ENCODE measurements at places on chromosomes 2 and 18. TPM values are rescaled to one million over a fixed set of nuclear protein-coding genes. Genes with fewer than 3 reads are reported as not detected.

DNA sequence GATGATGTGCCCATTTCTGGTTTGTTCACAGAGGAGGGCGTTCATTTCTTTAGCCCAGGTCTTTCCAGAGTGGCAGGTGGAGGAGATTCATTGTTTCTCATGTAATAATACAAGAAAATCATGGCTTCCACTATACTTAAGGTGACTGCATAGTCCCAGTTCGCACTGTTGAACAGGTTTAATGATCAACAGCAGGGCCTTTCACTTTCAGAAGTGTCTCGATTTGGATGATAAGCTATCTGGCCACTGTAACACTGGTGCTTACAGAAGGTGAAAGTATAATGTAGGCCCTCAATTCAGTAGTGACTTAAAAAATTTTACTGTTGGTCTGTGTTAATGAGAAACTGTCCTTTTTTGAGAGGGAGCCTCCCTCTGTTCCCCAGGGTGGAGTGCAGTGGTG is 1.4 kb downstream of the RMC1 start:
- no peak for DNase-seq

The PHOSPHO2 gene
- 0.45 TPM for polyA plus RNA-seq

- DNase-seq, result no peak
These were observed 6.3 kb upstream of the RAB31 start for GRCh38 chr18:9701609-9702349.

GRCh38 chr2:108916796-108917421 is 72.1 kb downstream of the EDAR start:
- DNase-seq, result no peak

- DNase-seq, result no peak
These were observed 68.4 kb upstream of the MCFD2 start for GRCh38 chr2:46984040-46984439.

The LYG1 gene
- polyA plus RNA-seq, result 1.7 TPM

- no peak for DNase-seq
These were observed 125.5 kb downstream of the CDH7 start for GRCh38 chr18:65876310-65876709.

- DNase-seq, result peak; percentile 92
These were observed 36.4 kb downstream of the PXDN start for GRCh38 chr2:1707771-1708418.

GRCh38 chr2:47509821-47510385 is 106.9 kb downstream of the MSH2 start:
- DNase-seq, result no peak

- DNase-seq, result no peak
These were observed 76.6 kb upstream of the ARL5A start for GRCh38 chr2:151904807-151905206.

The GKN1 gene
- not detected for polyA plus RNA-seq

The WDPCP gene
- polyA plus RNA-seq, result 2.1 TPM

The FAM110C gene
- polyA plus RNA-seq, result not detected

All from endothelial cell of umbilical vein (primary cell).